ENCODE measurements at places on chromosomes 12 and 14.

- no peak for DNase-seq
Observed at GRCh38 chr12:56725723-56726102, 614 bp upstream of the NACA start.

- no peak for DNase-seq
Observed at GRCh38 chr12:116427200-116427930, 131.8 kb upstream of the MAP1LC3B2 start.

GRCh38 chr12:90677552-90677951 is 277.4 kb downstream of the CCER1 start:
- no peak for DNase-seq

DNA sequence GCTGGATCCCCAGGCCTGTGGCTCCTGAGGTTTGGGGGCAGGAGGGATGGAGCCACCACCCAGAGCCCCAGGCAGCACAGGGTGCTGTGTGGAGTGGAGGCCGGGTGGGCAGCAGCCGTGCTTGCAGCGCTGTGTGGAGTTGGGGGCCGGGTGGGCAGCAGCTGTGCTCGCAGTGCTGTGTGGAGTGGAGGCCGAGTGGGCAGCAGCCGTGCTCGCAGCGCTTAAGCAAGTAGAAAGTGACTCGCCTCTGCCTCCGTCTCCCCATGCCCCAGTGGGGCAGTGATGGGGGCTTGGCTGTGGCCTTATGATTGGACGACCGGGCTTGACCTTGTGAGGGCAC is 10.3 kb downstream of the CEP170B start:
- no peak for DNase-seq

GRCh38 chr14:76329951-76330350 is 46.0 kb upstream of the ESRRB start:
- DNase-seq = no peak

DNA sequence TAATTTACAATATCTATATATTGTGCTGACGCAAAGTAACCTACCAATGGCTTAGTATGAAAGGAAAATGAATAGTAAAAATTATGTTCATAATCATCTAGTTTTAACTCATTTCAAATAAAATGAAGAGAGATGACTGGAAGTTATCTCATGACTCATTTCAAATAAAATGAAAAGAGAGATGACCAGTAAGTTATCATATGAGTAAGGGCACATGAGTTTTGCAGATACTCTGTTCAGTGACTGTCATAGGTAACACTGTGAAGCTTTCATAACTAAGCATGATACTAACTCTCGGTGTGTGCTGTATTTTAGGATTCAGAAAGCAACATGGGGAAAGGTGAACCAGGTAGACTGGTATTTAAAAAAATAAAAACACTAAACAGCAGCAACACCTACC is 364.5 kb upstream of the DIO2 start:
- no peak for DNase-seq

DNA sequence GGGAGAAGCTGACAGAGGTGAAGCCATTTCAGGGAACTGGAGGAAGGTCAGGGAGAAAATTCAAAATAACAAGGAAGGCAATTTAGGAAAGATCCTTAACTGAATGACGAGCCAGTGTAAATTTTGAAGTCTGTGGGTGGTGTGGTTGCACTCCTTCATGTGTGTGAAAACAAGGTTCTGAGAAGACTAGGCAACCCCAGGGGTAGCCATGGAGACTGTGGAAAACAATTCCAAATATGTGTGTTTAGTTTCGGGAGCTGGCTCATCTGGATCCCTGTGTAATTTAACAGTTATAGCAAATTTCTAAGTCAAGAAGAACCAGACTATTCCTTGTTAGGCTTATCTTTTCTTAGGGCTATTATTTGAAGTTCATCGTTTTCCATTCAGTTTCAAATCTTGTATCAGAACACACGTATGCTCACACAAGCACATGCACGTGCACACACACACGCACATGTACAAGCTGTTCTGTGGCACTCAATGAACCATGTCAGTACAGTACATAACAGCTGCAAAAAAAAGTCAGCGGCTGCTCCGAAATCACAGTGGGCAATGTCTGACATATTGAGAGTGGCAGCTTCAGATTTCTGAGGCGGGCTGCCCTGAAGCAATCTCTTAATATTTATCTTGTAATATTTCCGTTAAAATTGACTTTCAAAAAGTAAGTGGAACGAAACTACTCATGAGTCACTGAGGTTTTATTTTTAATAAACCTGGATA is 411.2 kb downstream of the AEBP2 start:
- no peak for DNase-seq

GRCh38 chr12:105704787-105705186 is 374.3 kb downstream of the C12orf75 start:
- no peak for DNase-seq

GRCh38 chr14:70856851-70857495 is 47.7 kb upstream of the MAP3K9 start:
- DNase-seq = no peak

- no peak for DNase-seq
Observed at GRCh38 chr14:49691031-49691430, 1.9 kb upstream of the KLHDC1 start.

- no peak for DNase-seq
Observed at GRCh38 chr12:51368640-51369517, 22.3 kb downstream of the GALNT6 start.

DNA sequence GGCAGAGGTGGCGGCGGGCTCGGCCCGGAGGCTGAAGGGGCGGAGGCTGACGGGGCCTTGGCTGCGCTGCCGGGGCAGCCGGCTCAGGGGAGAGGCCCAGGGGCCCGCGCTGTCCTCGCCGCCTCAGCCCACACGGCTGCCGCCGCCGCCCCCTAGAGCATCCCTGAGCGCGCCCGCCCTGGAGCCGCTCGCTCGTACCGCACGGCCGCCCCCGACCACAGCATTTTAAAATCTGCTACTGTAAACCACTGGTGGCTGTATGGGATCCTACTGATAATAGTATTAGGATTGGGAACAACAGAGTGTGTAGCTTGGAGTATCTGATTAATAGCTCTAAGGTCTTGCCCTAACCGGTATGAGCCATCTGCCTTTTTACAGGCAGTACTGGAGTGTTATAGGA is 22.2 kb upstream of the EDDM3A start:
- no peak for DNase-seq
